ENCODE measurements at places on chromosomes 6 and 20. TPM values are rescaled to one million over a fixed set of nuclear protein-coding genes. Genes with fewer than 3 reads are reported as not detected.

DNA sequence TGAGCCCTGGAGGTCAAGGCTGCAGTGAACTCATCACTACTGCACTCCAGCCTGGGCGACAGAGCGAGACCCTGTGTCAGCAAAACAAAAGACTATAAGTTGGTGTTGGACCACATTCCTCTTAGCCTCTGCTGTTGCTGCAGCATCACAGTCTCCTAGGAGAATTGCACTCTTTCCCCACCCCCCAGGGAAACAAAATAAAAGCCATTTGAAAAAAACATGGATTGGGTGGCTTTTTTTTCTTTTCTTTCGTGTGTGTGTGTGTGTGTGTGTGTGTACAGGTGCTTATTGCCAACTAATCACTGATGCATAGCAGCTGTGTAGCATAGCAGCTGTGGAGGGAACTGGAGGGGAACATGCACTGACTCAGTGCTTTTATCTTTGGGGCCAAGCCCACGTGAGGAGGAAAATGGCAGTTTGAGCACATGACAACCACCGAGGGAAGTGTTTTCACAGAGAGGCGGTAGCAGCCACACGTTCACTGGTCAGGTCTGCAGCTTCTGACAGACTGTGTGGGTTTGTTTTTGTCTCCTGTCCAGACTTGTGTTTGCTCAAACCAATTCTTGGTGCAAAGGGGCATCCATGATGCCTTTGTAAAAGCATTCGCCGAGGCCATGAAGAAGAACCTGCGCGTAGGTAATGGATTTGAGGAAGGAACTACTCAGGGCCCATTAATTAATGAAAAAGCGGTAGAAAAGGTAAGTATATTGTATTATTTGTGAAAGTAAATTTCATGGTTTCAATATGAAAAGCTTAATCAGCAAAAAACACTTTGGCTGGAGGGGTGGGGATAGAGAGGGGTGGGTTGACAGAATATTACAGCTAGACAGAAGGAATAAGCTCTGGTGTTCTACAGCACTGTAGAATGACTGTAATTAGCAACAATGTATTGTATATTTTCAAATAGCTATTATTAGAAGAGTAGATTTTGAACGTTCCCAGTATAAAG, 27.7 kb downstream of the ALDH5A1 start:
- no peak for DNase-seq

GRCh38 chr6:148935705-148936435, 189.0 kb downstream of the UST start:
- DNase-seq = no peak

GRCh38 chr20:36091561-36092397, 62.8 kb upstream of the EPB41L1 start:
- DNase-seq = no peak

DNA sequence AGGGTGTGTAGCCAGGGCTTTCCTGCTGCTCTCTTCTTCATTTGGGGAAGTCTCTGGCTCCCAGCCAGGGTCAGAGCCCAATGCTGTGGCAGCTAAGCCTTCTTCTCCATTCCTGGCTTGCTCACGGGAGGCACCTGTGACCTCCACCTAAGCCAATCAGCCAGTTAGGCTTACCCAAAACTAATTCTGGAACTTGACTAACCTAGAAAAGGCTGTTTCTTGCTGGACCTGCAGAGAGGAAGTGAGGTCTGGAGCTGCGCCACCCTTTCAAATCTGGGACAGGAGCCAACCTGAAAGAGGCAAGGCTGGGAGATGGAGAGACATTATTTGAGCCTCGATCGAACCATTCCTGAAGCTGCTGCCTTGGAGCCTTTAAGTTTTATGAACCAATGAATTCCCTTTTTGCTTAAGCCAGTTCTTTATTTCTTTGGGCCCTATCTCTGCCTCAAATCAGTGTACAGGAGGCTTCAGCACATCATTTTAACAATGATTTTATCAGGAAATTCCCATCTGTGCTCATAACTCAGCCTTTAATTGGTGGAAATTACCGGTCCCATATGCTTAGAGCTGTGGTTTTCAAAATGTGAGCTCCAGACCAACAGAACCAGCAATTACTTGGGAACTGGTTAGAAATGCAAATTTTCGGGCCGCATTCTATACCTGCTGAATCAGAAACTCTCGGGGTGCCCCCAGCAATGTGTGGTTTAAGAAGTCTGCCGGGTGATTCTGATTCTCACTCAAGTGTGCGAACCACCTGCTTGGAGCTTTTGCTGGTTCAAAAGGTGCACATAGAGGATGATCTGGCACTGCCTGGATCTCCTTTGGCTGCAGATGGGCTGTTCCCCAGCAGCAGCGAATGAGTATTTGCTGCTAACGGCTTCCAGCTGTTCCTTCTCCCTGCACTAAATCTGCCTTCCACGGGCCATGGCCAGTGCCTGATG, 97.4 kb upstream of the RNF24 start:
- DNase-seq = no peak

GRCh38 chr20:4038047-4038459, 22.7 kb upstream of the RNF24 start:
- no peak for DNase-seq

- no peak for DNase-seq
Measured at GRCh38 chr6:1242446-1242845, 69.5 kb upstream of the FOXQ1 start.

The IPCEF1 gene
- 1.9 TPM for total RNA-seq

The EPPIN gene
- not detected for total RNA-seq

The VIP gene
- total RNA-seq = 0.31 TPM

The ECT2L gene
- total RNA-seq = not detected

The ANGPT4 gene
- 27.6 TPM for total RNA-seq
